Esophagus (tissue), 2 donors: ENCODE measurements at places on chromosomes 16 and 17. TPM values are rescaled to one million over a fixed set of nuclear protein-coding genes. Genes with fewer than 3 reads are reported as not detected.

OR1A1 gene
- not detected for polyA plus RNA-seq

HOXB4 gene
- polyA plus RNA-seq: 4.2 TPM

SLC6A2 gene
- 0.06 TPM for polyA plus RNA-seq

MRC2 gene
- polyA plus RNA-seq: 54.6 TPM

ARMC7 gene
- polyA plus RNA-seq: 7.0 TPM

CD300LB gene
- polyA plus RNA-seq: 0.11 TPM

RNPS1 gene
- 100.0 TPM for polyA plus RNA-seq
